ENCODE measurements at places on chromosomes 5 and 9.

DNA sequence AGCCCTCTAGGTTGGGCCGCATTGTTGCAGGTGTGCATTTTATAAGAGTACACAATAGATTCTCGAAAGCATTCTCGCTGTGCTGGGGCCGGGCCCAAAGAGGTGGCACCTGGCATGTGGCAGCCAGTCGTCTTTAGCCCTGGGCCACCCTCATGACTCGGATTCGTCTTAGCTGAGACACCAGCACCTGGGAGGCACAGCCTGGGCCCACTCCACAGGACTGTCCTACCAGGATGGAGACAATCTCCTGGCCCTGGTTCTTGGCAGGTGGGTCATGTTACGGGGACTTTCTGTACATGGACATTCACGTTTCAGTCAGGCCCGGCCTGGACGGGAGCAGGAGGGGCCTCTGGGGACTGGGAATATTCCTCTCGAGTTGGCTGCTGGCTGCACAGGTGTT is 212.5 kb downstream of the FANCC start:
- no peak for DNase-seq

DNA sequence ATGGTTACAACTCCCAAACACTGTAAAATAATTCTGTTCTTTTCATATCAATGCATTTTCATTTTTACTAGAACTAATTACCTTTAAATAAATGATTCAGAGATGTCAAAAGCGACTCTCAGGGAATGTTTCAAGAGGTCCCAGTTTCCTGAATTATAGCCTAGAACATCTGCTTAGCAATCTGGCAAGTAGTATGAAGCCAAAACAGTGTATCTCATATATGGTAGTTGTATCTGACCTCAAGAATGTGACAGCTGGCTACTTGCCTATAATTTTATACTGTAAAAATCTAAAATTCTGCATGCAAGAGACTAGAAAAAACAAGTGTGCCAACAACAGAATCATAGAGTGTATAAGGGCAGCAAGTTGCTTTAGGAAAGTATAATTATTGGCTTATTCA is 187.7 kb upstream of the POU5F2 start:
- DNase-seq: no peak

- DNase-seq: peak; percentile 35
These were observed 38.1 kb upstream of the TUSC1 start for GRCh38 chr9:25716220-25716872.

- DNase-seq: no peak
These were observed 8.6 kb upstream of the GLIS3 start for GRCh38 chr9:4308482-4308881.

DNA sequence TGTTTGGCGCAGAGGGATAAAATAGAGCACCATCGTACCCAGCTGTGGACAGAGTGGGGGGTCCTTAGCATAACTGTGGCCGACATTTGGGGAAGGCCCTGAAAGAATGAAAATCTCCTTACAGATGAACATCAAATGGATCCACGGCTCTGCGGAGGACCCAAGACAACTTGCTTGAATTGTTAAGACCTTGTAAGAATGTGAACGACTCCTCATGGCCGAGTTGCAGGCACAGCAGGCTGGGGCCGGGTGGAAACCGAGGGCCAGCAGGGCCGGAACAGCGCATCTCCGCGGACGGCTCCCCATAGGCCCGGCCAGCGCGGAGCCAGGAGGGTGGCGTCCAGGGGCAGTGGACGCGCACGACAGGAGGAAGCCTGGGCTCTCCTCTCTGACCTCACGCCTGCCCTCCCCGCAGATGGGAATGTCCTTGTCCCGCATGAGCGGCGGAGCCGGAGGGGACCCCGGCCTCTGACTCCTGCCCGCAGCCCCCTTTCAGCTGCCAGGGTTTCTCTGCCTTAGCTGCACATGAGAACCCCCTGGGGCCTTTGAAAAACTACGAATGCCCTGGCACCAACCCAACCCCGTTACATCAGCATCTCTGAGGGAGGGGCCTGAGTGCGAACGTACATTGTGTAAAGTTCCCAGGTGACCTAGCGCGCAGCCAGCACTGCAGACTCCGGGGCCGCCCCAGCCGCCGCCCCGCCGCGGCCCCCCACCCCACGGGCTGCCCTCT is 36.2 kb upstream of the PTCH1 start:
- DNase-seq: no peak

GRCh38 chr5:146026307-146027010 is 78.9 kb downstream of the PLAC8L1 start:
- DNase-seq: no peak

DNA sequence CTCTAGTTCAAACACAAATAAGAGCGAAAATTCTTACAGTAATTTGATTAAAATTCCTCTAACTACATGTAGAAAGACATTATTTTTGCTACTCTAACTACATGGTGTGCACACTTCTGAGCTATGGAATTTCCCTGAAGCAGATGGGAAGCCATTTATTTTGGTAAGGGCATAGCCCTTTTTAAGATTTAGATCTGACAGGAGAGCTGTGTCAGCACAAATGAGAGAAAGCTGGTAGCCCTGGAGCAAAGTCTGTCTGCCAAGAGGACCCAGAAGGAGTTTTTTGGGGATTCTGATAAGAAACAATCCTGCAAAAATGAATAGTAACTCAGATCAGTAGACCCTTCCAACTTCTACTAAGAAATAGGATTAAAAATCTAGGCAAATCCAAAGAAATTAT is 595.9 kb upstream of the MEF2C start:
- DNase-seq: no peak

GRCh38 chr9:93612796-93613154 is 36.4 kb downstream of the PHF2 start:
- DNase-seq: no peak

DNA sequence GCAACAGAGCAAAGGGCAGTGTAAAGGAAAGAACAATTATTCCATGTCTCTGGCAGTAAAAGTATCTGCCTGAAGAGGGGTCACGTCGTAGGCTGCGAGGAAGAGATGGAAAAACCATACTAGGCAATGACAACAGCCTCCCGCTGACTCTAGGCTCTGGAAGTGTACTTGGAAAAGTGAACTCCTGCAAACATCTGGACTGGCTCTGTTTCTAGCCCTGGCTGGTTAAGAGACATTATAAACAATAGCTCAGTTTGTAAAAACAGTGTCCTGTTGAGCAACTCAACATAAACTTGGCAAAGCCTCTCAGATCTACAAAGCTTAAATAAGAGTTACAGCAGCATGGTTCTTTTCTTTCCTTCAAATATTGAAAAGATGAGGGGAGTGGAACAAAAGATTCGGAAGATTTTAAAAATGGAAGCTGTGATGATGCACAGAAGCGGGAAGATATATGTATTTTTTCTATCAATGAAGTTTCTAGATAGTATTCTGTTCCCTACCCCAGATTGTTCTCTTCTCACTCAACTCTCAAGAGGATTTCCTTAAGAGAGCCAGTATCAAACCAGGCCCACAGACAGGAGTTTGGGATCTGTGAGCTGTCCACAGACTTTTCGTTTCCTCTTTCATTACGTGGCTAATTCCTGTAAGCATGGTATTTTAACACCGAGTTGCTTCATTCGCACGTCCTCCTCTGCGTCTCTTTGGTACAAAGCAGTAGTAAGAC is 79.4 kb downstream of the SPTLC1 start:
- DNase-seq: no peak
